Activated T-cell treated with anti-CD3 and anti-CD28 coated beads for 1 hour (primary cell): ENCODE measurements at places on chromosomes 12 and 14.

DNA sequence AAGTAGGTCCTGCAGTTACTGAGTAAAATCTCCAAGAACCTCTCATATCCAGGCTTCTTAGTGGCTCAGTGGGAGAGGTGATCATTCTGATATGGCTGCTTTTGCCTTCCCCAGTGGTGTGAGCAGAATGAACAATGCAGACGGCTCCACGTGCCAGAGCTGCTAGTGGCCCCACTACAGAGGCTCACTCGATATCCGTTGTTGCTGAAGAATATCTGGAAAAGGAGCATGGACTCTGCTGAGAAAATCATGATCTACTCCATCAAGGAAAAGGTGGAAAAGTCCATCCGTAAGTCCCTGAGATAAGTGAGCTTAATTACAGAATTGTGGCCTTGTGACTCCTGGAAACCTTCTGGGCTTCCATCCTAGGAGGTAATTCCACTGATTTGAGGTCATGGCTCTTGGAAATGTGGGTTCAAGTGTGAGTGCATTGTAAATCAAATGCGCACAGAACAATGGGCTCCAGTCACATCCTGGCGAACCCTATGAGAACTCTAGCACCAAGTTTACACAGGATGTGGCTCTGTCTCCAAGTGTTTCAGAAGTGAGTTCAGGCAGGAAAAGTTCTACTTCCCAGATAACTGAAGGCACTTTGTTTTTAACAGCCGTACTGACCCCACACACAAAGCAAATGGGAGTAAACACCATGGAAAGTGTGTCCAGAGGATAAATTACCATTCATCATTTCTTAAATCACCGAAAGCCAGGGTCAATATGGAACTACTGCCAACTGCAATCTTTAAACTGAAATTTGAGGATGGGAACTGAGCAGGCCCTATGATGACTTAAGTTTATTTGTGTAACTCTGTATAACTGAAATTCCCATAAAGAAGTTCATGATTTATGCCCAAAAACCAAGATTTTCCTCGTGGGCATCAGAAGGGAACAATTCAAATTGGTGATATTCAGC lies 51.4 kb downstream of the PLEKHG7 start:
- DNase-seq, result no peak

DNA sequence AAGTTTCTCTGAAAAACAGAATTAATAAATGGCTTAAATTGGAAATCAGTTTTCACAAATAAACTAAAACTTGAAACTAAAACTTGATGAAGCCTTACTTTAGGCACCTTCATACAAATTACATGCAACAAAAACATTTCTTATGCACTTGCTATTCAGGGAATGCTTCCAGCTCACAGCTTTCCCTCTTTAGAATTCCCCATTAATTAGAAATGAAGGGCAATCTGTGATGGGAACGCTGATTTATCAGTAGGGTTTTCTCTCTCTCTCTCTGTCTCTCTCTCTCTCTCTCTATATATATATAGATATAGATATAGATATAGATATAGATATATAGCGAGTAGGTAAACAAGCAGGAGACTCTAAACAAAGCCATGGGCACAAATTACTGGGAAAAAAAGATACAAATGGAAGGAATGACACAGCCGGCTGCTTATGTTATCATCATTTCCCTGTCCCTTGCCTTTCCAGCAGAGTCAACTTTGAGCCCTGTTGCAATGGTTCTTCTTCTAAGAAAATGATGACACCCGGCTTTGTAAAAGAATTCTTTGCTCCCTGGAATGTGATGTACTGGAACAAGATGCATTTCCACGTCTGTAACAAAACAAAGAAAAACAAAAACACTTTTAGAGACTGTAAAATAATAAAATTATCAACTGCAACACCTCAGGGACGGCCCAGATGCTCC lies 1121.6 kb upstream of the TMEM132C start:
- DNase-seq, result no peak

DNA sequence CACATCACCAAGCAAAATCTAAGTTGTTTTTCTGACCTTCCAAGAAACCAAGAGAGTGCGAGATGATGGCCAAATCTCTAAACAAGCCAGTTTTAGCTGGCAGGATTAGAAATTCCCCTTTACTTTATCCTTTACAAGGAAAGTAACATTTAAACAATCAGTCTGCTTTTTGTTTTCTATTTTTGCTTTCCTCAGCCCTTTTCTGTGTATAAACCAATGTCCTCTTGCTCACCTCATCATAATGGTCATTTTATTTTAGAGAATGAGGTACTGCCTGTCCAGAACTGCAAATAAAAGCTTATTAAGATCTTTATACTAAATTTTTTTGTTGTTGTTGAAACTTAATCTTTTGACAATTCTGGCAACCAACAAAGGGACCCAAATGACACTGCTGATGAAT lies 442.4 kb upstream of the GARIN6 start:
- DNase-seq, result no peak

- no peak for DNase-seq
Measured at GRCh38 chr12:79925492-79925891, 9.4 kb downstream of the PPP1R12A start.
